A549 treated with RU486 at 1 μM for 4 hours (cell line): ENCODE measurements at places on chromosomes 6 and 20. TPM values are rescaled to one million over a fixed set of nuclear protein-coding genes. Genes with fewer than 3 reads are reported as not detected.

Gene DDX43
- not detected in 5 replicates for total RNA-seq

Gene HSPA1A
- total RNA-seq: 157 to 340 TPM (median 232 TPM) in 5 replicates

Gene RAB44
- 0.02 to 0.06 TPM (median 0.04 TPM) in 4 of 5 replicates, not detected in the other for total RNA-seq

Gene PRPH2
- not detected in 5 replicates for total RNA-seq

Gene CPXM1
- total RNA-seq: not detected in 5 replicates

Gene NKX2-2
- total RNA-seq: not detected in 5 replicates

Gene TMEM74B
- 3.1 to 5.1 TPM (median 4.0 TPM) in 5 replicates for total RNA-seq

Gene HDGFL1
- total RNA-seq: not detected in 5 replicates

Gene RSPO4
- not detected in 5 replicates for total RNA-seq

Gene CD93
- total RNA-seq: not detected in 5 replicates

Gene CGA
- total RNA-seq: 0.19 to 0.29 TPM (median 0.26 TPM) in 3 of 5 replicates, not detected in the others

Gene CYP39A1
- 0.06 to 0.15 TPM (median 0.14 TPM) in 3 of 5 replicates, not detected in the others for total RNA-seq

Gene TCF21
- 0.03 to 0.11 TPM (median 0.09 TPM) in 5 replicates for total RNA-seq

Gene SLC18B1
- total RNA-seq: 4.4 to 6.0 TPM (median 5.3 TPM) in 5 replicates

Gene DNMT3B
- total RNA-seq: 3.8 to 4.9 TPM (median 4.2 TPM) in 5 replicates

Gene TSPO2
- total RNA-seq: not detected in 5 replicates

Gene SEL1L2
- total RNA-seq: not detected in 5 replicates

Gene PGM3
- 25.2 to 31.1 TPM (median 26.3 TPM) in 5 replicates for total RNA-seq

Gene ARFGEF3
- 0.33 to 0.61 TPM (median 0.56 TPM) in 5 replicates for total RNA-seq

Gene KIF25
- total RNA-seq: 0.14 TPM in 1 of 5 replicates, not detected in the others

Gene BMP7
- 0.35 to 0.66 TPM (median 0.39 TPM) in 5 replicates for total RNA-seq

Gene SLC17A2
- total RNA-seq: not detected in 5 replicates

Gene CCDC28A
- total RNA-seq: 9.3 to 13.4 TPM (median 12.3 TPM) in 5 replicates

Gene PLEKHG1
- 0.23 to 0.44 TPM (median 0.26 TPM) in 5 replicates for total RNA-seq

Gene WFDC12
- not detected in 5 replicates for total RNA-seq

Gene BHLHE23
- total RNA-seq: not detected in 5 replicates

Gene VPS16
- 23.4 to 34.1 TPM (median 32.3 TPM) in 5 replicates for total RNA-seq

Gene SYCP2L
- total RNA-seq: 1.4 to 2.6 TPM (median 1.6 TPM) in 5 replicates

Gene PPP1R18
- total RNA-seq: 43.3 to 50.2 TPM (median 44.3 TPM) in 5 replicates

Gene REPS1
- 17.8 to 23.2 TPM (median 21.3 TPM) in 5 replicates for total RNA-seq

Gene TBXT
- not detected in 5 replicates for total RNA-seq

Gene PPIL6
- total RNA-seq: 1.5 to 3.1 TPM (median 2.6 TPM) in 5 replicates

Gene TBPL1
- total RNA-seq: 10.3 to 29.2 TPM (median 26.1 TPM) in 5 replicates

Gene DLK2
- total RNA-seq: 3.6 to 6.8 TPM (median 5.7 TPM) in 5 replicates

Gene ROS1
- total RNA-seq: 0.13 to 0.29 TPM (median 0.20 TPM) in 5 replicates

Gene NNAT
- total RNA-seq: not detected in 5 replicates

Gene PKHD1
- not detected in 5 replicates for total RNA-seq

Gene PRICKLE4
- 0.61 to 1.3 TPM (median 0.63 TPM) in 3 of 5 replicates, not detected in the others for total RNA-seq

Gene TBX18
- total RNA-seq: 12.7 to 21.0 TPM (median 15.1 TPM) in 5 replicates

Gene NOX3
- not detected in 5 replicates for total RNA-seq

Gene ARG1
- total RNA-seq: not detected in 5 replicates

Gene CAP2
- total RNA-seq: 12.2 to 15.0 TPM (median 12.9 TPM) in 5 replicates
